Posterior vena cava (tissue), 2 donors: ENCODE measurements at places on chromosomes 5 and 9. TPM values are rescaled to one million over a fixed set of nuclear protein-coding genes. Genes with fewer than 3 reads are reported as not detected.
A peak's percentile ranks its signal among the peaks of the same experiment; 100 is the strongest.

GRCh38 chr5:133925866-133926488 lies 42.4 kb downstream of the C5orf15 start:
- no peak for DNase-seq

DNA sequence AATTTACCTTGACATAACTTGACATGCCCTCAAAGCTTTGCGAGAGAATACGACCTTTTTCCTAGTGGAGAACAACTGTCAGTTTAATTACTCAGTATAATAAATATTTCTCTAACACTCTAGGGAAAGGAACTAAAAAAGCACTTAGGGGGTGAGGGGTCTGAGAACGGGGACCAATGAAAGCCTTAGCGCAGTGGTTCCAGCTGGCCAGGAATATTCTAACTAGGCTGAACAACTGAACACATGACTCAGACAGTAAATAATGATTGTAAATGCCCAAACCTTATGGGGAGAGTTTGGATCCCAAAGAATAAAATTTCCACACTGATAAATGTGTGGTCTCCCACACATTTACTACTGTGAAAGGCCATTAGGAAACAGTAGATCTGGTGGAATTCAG lies 14.9 kb downstream of the MYO10 start:
- DNase-seq, result no peak

GRCh38 chr5:150217873-150218692 lies 28.2 kb downstream of the SLC6A7 start:
- DNase-seq, result peak; percentile 94

Gene FOXD4L5
- 0.14 TPM for total RNA-seq

DNA sequence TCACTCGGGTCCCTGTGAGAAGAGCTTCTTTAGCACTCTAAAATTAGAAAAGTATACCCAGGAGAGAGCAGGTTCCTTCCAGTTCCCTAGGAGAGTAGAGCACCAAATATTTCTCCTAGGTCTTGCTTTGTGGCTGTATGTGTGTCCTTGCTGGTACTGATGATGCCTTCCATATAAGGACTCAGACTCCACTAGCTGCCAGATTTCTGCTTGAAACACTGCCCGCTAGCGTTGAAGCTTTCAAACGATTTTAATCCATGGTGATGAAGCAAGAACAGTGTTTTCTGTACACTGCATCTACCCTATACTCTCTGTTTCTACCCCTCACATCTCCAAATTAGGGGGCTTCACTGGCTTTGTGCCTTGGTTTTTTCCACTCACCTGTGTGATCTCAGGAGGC lies 2.4 kb upstream of the SMC2 start:
- no peak for DNase-seq

Gene FAF2
- total RNA-seq, result 27.7 TPM

Gene SLC6A7
- total RNA-seq, result 0.14 TPM

Gene GADD45G
- total RNA-seq, result 20.7 TPM

GRCh38 chr9:86945728-86946200 lies 1.5 kb downstream of the GAS1 start:
- DNase-seq, result peak; percentile 84

Gene SPATA31C1
- not detected for total RNA-seq

DNA sequence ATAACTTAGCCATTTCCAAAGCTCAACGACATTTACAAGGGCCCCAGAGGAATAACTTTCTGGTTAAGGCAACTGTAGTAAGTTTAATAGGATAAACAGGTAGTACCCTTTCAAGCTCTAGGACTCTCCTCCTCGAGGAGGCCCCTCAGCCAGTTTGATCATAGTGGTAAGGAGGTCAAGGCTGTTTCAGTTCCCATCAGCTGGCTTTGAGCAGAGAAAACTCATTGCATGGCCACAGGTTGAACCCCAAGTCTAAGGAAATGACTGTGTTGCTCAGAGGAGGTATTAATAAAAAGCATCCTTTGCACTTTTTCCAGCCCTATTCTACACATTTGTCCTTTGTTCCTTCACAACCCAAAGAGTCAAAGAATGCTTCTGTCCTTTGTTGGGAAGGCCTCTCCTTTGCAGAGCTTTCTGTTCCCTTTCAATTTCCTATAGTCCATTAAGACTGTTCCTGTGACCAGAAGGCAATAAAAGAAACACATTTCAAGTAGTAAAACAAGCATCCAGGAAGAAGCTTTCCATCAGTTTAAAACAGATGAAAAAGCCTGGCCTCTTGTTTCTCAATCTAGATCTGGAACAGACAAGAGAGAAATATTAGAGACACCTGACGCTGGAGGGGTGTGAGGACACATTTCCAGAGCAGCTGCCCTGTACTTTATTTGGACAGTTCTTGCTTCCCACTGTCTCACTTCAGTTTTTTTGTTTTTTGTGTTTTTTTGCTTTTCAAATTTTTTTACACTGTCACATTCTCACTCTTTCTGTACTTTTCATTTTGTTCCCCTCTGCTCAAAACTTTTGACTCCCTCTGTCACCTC lies 54.1 kb downstream of the PRRC1 start:
- no peak for DNase-seq

- DNase-seq, result no peak
Observed at GRCh38 chr9:89648247-89649000, 43.6 kb downstream of the GADD45G start.

DNA sequence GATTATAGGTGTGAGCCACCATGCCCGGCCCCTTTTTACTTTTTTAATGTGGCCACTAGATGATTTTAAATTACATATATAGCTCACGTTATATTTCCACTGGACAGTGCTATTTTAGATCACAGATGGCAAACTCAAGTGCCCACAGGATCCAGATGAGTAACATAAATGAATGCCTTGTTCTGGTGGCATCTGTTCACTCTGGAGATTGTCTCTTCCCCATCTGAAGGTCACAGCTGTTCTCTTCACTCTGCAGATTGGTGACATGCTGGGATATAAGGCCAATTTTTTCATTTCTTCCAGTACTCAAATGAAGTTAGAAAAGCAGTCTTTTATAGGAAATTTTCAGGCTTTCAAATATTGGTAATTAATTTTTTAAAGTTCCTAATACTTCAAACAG lies 160.1 kb downstream of the DOCK8 start:
- no peak for DNase-seq

Gene CAVIN4
- 1.5 TPM for total RNA-seq

GRCh38 chr5:179802207-179802883 lies 4.3 kb downstream of the MGAT4B start:
- DNase-seq, result peak; percentile 72

- DNase-seq, result no peak
Observed at GRCh38 chr5:61582205-61582820, 250.3 kb downstream of the ZSWIM6 start.

GRCh38 chr5:167732499-167732898 lies 558.9 kb upstream of the WWC1 start:
- no peak for DNase-seq

- DNase-seq, result peak; percentile 83
Observed at GRCh38 chr9:99433555-99433954, 211.5 kb downstream of the SEC61B start.

Gene SHC3
- 12.2 TPM for total RNA-seq

Gene LIX1
- total RNA-seq, result not detected

Gene TMEM215
- not detected for total RNA-seq

GRCh38 chr5:13704396-13704795 lies 240.1 kb downstream of the DNAH5 start:
- no peak for DNase-seq

Gene TLE4
- 34.9 TPM for total RNA-seq

Gene COX7C
- 343 TPM for total RNA-seq

- peak; percentile 95 for DNase-seq
Observed at GRCh38 chr5:141681695-141682641, at the start of gene ARAP3. Gene ARAP3, minus strand, starts transcription at chr5:141682230. Its CDS starts 1,744 bp downstream, at chr5:141680486.

DNA sequence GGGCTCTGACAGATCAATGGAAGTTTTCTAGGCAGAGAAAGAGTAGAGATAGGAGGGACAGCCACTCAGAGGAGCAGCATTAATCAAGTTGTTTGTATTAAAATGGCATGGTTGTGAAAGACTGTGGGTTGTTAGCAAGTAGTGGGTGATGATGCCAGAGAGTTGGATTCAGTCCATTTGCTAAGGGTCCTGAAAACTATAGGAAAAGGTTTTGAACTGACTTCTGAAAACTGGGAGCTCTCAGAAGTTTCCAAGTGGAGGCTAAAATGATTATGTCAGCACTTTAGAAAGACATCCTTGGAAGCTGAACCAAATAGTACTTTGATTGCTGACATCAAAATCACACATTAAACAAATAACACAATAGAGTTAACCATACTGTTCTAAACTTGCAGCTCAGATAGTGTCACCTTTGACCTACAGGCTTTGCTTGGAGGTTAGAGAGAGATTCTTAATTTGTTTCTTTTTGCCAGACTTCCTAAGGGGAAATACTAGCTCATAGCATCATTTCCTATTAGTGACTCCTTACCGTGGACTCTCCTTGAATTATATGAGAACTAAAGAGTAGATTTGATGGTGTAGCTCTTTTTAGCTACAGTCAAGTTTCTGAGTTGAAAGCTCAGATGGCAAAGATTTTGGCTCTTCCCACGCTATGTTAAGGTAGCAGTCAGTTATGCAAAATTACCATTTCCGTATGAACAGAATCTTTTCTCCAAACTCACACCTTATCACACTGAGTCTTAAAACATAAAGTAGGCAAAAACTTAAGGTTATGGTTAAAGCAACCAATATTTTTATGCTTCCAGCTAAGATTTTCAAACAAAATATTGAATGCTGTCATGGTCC lies 277.1 kb downstream of the NR3C1 start:
- no peak for DNase-seq

- no peak for DNase-seq
Observed at GRCh38 chr5:169544264-169544950, 39.2 kb upstream of the SPDL1 start.

DNA sequence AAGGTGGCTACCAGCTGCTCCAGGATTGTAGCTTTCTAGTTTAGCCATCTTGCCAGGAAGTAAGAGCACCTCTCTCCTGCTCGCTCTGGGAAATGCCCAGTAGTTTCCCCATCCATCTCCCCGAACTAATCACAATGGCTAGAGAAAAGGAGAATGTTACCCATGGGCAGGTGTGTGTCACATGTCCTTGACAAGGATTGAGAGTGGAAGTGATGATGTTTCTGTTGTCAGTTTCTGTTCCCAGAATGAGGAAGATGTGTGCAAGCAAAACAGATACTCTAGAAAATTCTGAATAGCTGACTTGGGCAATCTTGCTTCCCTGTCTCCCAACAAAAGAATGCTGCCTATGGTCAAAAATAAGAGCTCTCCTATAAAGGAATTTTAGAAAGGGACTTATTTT lies 429.5 kb downstream of the EBF1 start:
- no peak for DNase-seq

DNA sequence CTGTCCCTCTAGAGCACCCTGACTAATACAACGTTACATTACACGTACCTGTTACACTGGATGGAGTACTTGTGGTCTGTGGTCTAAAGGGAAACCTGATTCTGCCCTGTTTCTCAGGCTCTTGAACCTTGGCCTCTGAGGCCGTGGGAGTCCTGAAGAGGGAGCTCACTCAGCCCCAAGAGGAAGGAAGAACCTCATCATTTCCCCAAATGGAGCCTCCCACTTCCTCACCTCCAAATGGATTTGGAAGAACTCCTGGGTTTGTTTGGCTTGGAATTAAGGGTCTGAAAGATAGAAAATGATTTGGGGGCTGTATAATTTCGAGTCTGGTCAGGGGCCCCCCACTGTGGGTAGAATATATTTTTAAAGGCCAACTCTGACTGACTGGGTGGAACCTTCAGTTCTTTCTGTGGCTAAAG lies 200.2 kb downstream of the SEMA6A start:
- DNase-seq, result no peak

GRCh38 chr9:114895521-114895991 lies 34.8 kb downstream of the TNFSF8 start:
- no peak for DNase-seq

- peak; percentile 91 for DNase-seq
Observed at GRCh38 chr5:150214289-150214688, 24.4 kb downstream of the SLC6A7 start.

Gene NFIB
- 230 TPM for total RNA-seq

Gene ORM2
- total RNA-seq, result not detected

DNA sequence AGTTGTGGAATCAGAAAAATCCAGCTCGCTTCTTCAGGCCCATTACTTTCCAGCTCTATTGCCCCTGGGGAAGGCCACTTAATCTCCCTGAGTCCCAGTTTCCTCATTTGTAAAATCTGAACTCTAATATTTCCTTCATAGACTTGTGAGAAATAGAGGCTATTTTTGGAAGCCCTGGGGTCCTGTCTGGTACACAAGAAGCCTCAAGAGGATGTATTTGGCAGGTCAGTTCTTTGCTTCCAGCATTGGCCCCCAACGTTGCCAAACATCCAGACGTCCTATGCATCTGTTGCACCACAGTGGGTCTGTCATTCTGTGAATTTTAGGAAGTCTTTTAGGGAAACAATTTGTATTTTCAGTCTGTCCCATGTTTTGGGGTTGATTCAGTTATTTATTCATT lies 525.9 kb downstream of the EBF1 start:
- DNase-seq, result no peak

DNA sequence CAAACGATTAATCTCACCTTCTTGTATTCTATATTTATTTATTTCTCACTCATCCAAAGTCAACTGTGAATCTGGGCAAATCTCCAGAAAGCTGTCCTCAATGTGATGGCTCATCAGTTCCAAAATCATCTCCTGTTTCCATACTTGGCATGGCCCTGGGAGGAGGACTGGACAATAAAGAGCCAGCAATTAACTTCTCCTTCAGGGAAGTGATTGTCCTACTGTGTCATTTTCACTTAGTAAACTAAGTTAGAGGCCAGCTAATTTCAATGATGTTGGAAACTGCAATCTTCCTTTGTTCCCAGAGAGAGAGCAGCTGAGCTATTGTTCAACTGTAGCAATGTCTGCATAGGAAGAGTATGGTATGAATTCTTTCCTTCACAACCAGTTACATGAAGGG lies 17.5 kb downstream of the CDH12 start:
- DNase-seq, result no peak

DNA sequence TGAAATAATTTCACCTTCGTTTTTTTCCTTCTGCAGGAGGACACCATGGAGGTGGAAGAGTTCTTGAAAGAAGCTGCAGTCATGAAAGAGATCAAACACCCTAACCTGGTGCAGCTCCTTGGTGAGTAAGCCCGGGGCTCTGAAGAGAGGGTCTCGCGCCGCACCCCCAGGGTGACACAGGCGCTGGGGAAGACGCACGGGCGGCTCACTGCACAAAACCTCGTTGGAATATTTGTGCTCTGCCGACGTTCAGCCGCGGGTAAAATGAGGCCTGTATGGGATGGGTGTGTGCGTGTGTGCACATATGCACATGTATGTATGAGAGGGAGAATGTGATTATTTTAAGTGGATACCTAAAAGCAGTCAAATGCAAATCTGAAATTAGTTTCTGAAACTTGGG lies 24.5 kb downstream of the QRFP start:
- DNase-seq, result peak; percentile 20

DNA sequence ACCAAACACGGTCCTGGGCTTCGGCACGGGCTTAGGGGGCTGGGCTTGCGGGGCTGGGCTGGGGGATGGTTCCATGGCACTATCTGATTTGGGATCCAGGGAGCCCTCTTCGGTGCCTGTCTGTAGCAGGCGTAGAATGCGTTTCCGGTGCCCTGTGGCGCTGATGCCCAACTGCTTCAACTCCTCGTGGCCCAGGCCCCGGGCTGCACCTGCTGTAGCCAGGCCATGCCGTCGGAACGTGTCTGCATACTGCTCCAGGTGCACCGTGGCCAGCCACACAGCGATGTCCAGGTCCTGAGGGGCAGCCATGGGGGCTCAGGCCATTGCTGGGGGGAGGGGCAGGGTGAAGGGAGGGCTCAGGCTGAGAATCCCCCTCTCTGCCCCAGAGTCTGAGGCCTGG lies 1.9 kb downstream of the ARAP3 start:
- DNase-seq, result no peak

Gene CFAP77
- not detected for total RNA-seq
